ENCODE measurements at places on chromosomes 1 and 21.

- DNase-seq: no peak
These were observed 201.0 kb downstream of the LYPLAL1 start for GRCh38 chr1:219374636-219375035.

- no peak for DNase-seq
These were observed 322.7 kb downstream of the PTBP2 start for GRCh38 chr1:97044159-97044760.

DNA sequence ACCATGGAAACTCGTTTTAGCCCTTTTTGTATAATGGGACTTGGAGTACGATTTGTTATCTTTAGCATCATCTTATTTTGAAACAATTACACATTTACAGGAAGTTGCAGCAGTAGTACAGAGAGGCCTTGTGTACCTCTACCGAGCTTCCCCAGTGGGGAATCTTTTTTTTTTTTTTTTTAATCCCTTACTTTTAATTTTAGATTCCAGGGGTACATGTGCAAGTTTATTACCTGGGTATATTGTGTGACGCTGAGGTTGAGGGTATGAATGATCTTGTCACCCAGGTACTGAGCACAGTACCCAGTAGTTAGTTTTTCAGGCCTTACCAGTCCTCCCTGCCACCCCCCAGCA lies 45.9 kb downstream of the HHAT start:
- no peak for DNase-seq

GRCh38 chr1:107183011-107183410 lies 42.2 kb downstream of the NTNG1 start:
- no peak for DNase-seq

DNA sequence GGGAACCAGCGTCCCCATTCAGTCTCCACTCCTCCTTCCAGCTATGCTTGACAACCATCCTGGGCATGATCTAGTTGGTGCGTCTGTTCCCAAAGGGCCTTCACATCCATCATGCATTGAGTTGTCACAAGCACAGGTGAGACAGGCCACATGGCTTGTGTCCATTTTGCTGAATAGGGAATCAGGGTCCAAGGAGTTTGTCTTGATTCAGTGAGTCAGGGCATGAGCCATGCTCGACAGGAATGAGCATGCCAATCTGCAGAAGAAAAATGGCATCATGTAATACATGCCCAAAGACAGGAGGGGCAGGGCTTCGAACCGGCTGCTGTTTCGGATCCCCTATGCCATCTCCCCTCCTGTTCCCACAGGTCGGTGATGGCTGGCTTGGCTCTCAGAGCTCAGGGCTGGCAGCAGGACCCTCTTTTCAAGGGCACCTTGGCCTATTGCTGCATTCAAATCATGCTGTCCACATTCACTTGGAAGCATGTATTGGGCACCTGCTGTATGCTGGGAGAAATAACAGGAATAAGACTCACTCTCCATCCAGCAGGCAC lies 44.5 kb downstream of the PKP1 start:
- DNase-seq: no peak

DNA sequence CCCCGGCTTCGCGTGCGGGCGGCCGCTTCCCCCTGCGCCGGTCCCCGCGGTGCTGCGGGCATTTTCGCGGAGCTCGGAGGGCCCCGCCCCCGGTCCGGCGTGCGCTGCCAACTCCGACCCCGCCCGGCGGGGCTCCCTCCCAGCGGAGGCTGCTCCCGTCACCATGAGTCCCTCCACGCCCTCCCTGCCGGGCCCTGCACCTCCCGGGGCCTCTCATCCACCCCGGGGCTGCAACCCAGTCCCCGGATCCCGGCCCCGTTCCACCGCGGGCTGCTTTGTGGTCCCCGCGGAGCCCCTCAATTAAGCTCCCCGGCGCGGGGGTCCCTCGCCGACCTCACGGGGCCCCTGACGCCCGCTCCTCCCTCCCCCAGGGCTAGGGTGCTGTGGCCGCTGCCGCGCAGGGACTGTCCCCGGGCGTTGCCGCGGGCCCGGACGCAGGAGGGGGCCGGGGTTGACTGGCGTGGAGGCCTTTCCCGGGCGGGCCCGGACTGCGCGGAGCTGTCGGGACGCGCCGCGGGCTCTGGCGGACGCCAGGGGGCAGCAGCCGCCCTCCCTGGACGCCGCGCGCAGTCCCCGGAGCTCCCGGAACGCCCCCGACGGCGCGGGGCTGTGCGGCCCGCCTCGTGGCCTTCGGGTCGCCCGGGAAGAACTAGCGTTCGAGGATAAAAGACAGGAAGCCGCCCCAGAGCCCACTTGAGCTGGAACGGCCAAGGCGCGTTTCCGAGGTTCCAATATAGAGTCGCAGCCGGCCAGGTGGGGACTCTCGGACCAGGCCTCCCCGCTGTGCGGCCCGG lies 159.2 kb downstream of the RUNX1 start:
- DNase-seq: peak; percentile 77

GRCh38 chr1:161076410-161076809 lies 6.7 kb upstream of the ARHGAP30 start:
- no peak for DNase-seq

DNA sequence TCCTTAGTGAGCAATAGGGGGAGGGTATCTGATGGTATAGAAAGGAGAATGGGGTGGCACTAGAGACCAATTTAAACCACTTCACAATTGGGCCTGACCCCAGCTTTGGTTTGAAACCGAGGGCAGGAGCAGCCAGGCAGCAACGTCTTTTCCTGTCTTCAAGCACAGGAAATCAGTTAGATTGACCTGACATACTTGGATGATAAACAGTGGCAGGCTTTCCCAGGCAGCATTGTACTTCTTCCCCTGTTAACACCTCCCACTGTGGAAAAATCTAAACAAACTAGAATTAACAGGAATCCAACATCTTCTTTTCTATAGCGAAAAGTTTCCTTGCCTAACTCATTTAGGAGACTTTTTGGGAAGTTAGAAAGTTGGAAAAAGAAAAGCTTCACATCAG lies 40.6 kb downstream of the SELL start:
- no peak for DNase-seq

- DNase-seq: no peak
These were observed 98.4 kb downstream of the MAGI3 start for GRCh38 chr1:113488576-113489177.

DNA sequence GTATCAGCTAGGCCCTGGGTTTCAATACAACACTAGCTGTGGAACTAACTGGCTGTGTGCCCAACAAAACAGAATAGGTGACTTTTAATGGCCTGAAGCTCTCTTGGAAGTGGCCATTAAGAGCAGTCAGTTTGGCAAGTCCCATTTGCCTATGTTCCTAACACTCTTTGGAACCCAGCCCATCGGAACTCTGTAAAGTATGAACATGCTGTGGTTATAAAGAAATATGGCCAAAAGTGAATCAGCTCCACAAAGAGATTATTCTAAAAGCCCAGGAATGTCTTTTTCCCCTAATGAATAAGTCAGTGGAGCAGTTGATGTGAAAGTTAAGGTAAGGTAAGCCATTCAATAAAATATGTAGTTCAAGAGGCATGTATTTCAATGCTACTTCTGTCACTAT lies 223.7 kb upstream of the ADAMTS5 start:
- DNase-seq: no peak

DNA sequence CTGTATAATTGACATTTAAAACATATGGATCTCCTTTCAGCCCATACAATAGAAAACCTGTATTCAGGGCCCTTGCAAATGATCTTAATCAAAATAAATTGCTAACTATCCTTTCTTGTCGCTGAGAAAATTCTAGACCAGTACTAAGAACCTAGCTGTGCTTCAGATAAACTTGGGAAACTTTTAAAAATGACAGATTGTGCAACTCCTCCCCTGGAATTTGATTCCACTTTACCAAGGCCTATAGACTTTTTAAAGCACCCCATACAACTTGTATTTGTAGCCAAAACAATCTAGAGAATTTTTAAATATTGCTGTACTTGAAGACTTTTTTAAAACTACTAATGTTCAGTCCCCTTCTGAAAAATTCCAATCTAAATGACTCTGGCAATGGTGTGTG lies 51.6 kb downstream of the ZNF644 start:
- no peak for DNase-seq

DNA sequence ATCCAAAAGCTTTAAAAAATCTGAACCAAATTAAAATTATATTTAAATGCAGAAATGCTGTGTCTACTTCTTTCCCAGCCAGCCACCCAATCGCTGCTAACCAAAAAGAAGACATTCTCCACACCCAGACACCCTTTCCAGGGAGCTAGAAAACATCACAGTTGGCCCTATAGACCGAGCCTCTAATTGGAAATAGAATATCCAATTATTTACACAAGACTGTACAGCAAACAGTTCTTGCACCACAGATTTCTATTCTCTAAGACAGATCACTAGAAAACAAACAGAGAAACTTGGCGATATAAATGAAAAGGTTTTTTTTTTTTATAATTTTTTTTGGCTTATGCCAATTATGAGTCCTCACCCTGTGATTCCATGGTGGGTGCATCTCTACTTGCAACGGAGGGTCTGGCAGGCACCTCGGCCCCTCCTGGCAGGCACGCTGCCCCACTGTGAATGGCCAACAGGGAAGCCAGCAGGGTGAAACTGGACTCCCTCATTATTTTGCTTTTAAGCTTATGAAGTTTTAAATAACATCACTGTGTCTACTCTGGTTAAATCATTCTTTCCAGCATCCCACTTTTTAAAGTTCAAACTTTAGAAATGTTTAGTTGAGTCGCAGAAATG lies 29.2 kb downstream of the BCAR3 start:
- DNase-seq: no peak

DNA sequence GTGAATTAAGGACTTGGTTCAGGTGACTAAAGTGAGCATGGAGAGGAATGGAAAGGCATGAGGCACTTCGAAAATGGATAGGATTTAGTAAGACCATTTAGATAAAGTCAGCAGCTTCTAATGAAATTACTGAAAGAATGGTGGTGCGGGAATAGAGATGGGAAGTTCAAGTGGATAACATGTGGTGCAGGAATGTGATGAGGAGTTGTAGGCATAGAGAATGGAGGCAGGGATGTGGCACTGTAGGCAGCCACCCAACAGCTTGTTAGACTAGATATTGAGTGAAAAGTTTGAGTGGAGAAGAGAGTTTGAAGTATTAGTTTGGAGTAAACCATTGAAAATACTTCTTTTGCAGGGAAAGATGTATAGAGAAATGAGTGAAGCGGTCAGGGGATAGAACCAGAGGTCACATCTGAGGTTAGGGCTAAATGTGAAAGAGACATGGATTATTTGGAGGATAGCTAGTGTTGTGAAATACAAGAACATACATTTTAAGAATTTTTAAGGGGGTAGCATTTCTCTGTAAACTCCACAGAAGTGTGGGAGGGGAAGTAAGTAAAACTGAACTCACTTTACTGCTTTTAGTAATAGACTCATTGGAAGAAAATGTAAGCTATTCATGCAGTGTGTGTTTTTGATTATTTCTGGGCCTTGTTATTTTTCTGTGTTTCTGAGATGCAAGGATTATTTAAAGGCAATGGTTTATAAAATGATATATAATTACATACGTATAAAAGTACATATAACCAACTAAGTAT lies 46.2 kb downstream of the DYRK1A start:
- DNase-seq: no peak

- DNase-seq: no peak
These were observed 29.1 kb upstream of the PLA2G4A start for GRCh38 chr1:186799689-186800054.

- DNase-seq: no peak
These were observed 59.3 kb downstream of the UMODL1 start for GRCh38 chr21:42130441-42130840.

DNA sequence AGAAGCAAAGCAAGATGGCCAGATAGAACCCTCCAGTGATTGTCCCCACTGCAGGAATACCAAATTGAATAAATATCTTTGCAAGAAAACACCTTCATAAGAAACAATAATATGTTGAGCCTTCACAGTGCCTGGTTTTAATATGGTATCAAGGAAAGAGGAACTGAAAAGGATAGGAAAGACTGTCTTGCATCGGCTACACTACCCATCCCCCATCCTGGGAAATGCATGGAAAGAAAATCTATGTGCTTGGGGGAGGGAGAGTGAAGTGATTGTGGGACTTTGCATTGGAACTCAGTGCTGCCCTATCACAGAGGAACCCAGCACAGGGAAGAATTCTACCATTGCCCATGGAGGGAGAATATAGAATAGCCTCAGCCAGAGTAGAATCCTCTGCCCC lies 28.6 kb upstream of the AK5 start:
- no peak for DNase-seq

- no peak for DNase-seq
These were observed 20.7 kb downstream of the KCNA2 start for GRCh38 chr1:110585481-110585880.

DNA sequence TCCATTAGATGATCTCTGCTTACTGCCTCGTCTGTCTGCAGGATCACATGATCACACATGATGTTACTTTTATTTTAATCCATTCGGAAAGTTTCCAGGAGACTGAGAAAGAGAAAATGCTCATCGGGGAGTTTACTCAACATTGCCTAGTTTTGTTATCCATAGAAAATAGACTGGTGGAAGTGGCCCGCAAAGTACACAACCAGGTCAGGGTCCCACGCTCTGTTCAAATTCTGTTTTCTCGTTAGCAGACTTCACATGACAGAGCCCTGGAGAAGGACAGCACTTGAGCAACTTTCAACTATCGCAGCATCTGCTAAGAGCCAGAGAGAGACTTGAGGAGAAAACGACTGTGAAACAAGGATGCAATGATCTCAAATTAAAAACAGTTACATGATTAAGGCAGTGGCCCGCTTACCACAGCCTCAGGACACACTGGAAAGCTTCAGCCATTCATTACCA lies 44.2 kb downstream of the ADAMTS1 start:
- no peak for DNase-seq

- no peak for DNase-seq
These were observed 14.7 kb downstream of the METTL18 start for GRCh38 chr1:169779970-169780369.

- DNase-seq: no peak
These were observed 16.0 kb upstream of the MTARC2 start for GRCh38 chr1:220732137-220732536.

- no peak for DNase-seq
These were observed 596.1 kb downstream of the PTPRU start for GRCh38 chr1:29832471-29832870.

- no peak for DNase-seq
These were observed 27.9 kb downstream of the OVAAL start for GRCh38 chr1:180586671-180587155.

DNA sequence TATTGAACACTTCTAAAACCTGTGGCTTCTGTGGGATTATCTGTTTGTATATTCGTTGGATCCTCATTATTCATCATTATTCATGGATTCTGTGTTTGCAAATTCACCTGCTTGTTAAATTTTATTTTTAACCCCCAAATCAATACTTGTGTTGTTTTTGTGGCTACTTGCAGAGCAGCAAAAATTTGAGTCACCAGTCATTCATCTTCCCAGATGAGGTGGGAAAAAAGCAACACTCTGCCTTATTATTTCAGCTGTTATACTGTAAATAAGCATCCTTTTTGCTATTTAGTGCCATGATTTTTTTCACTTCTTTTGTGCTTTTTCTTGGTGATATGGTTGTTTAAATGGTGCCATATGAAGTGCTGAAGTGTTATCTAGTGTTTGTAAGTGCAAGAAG lies 56.7 kb downstream of the RASAL2 start:
- no peak for DNase-seq

GRCh38 chr1:185463011-185463410 lies 146.0 kb upstream of the IVNS1ABP start:
- no peak for DNase-seq

- no peak for DNase-seq
These were observed 3.1 kb downstream of the RNF207 start for GRCh38 chr1:6208723-6209660.

- no peak for DNase-seq
These were observed 14.5 kb upstream of the GJB5 start for GRCh38 chr1:34740161-34740868.
